ENCODE measurements at places on chromosomes 5 and 9. TPM values are rescaled to one million over a fixed set of nuclear protein-coding genes. Genes with fewer than 3 reads are reported as not detected.
A peak's percentile ranks its signal among the peaks of the same experiment; 100 is the strongest.

GRCh38 chr5:139668064-139668880 lies 20.1 kb downstream of the CXXC5 start:
- peak overlapping the region; percentile 39 for H3K4me3 ChIP-seq
- peaks cover 96% of the 10 kb centered on the region for H3K4me1 ChIP-seq
- no peaks in the 10 kb centered on the region for H3K27me3 ChIP-seq
- H3K27ac ChIP-seq, result peak overlapping the region; percentile 74
- no peaks in the 10 kb centered on the region for H3K36me3 ChIP-seq

DNA sequence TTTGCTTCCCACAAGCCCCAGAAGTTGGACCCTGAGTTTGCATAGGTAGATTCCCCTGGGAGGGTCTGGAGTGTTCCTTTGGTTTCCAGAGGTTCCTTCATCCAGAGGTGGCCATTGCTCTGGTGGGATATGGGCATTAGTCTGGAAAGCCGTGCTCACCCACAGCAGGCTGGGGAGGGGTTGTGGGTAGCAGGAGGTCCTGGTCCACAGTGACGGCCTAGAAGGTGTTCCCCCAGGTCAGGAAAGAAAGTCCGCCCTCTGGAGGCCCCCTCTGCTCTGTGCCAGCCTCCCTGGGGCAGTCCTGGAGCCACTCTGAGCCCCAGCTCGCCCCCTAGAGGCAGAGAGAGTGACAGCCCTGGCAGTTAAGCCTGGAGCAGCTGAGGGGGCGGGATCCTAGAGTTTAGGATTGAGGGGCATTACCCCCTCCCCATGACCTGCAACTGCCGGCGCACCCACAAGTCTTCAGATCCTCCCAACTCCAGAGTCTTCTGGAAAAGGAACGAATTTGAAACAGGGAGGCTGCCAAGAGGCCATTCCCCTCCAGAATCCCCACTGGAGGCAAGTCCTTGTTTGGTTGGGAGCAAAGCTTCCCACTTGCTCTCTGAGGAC lies 36.8 kb downstream of the NDST1 start:
- H3K27ac ChIP-seq, result peak overlapping the region; percentile 94
- H3K4me3 ChIP-seq, result no peak overlapping the region
- DNase-seq, result peak; percentile 85
- peaks cover 58% of the 10 kb centered on the region for H3K4me1 ChIP-seq
- peaks cover 13% of the 10 kb centered on the region for H3K36me3 ChIP-seq

Gene PGM5
- total RNA-seq, result 2.7 TPM

Gene TAF11L10
- not detected for total RNA-seq

- no peak overlapping the region for H3K4me3 ChIP-seq
- peaks cover 31% of the 10 kb centered on the region for H3K4me1 ChIP-seq
Measured at GRCh38 chr9:72039532-72039931, 20.9 kb downstream of the C9orf57 start.

Gene TAF11L5
- total RNA-seq, result not detected

DNA sequence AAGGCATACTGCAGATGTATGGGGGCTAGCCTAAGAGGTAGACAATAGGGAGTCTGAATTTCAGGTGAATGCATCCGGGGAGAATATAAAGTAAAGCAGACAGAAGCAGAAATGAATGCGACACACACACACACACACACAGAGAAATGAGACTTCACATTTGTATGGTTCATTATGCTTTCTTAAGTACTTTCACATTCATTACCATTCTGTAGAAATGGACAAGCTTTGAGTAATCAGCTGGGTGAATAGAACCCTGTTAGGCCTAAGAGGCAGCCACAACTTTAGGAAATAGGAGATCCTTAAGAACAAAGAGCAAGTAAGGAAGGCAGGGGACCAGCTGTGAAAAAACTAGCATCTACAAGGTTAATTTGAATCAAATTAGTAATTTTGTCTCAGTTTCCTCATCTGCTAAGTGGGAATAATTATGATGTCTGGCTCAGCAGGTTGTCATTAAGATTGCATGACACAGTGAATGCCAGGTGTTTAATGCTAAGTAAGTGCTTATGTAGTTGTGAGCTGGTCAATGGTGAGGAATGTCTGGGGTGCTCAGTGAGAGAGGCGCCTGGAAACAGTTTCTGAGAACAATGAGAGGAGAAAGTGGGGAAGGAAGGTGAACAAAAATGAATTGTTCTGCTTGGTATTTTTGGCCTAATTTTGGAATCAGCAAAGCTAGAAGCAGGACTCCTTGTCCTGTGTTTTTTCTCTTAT lies 265.8 kb upstream of the CLINT1 start:
- H3K4me3 ChIP-seq, result no peak overlapping the region
- no peak overlapping the region for H3K27ac ChIP-seq
- no peaks in the 10 kb centered on the region for H3K4me1 ChIP-seq
- no peak for DNase-seq
- no peaks in the 10 kb centered on the region for H3K27me3 ChIP-seq

Gene PCDHAC2
- 0.93 TPM for total RNA-seq

DNA sequence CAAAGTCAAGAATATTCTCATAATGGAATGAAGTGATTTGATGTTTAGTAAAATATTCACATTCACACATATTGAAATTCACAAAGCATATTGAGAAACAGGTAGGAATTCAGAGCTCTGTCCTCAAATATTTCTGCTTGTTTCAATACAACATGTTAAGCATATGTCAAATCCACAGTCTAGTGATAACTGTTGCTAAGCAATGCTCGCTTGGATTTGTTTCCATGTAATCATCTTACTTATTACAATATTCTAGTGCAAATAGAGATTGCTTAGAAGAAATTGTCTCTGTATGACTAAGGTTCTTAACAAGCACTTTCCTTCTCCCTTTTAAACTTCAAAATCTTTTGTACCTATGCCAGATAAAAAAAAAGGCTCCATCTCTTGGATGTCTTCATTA lies 995.7 kb downstream of the CDH18 start:
- H3K36me3 ChIP-seq, result no peaks in the 10 kb centered on the region
- no peaks in the 10 kb centered on the region for H3K27me3 ChIP-seq
- DNase-seq, result no peak
- H3K4me1 ChIP-seq, result no peaks in the 10 kb centered on the region
- no peak overlapping the region for H3K27ac ChIP-seq

GRCh38 chr9:107928701-107929371 lies 439.3 kb upstream of the KLF4 start:
- H3K4me1 ChIP-seq, result no peaks in the 10 kb centered on the region
- H3K36me3 ChIP-seq, result no peaks in the 10 kb centered on the region
- no peak overlapping the region for H3K4me3 ChIP-seq
- no peaks in the 10 kb centered on the region for H3K27me3 ChIP-seq
- H3K27ac ChIP-seq, result no peak overlapping the region
- no peak for DNase-seq

- H3K4me1 ChIP-seq, result no peaks in the 10 kb centered on the region
- no peak overlapping the region for H3K4me3 ChIP-seq
- H3K27me3 ChIP-seq, result no peaks in the 10 kb centered on the region
- H3K27ac ChIP-seq, result no peak overlapping the region
- no peak for DNase-seq
Measured at GRCh38 chr9:72772661-72773060, 180.2 kb downstream of the ALDH1A1 start.

Gene ZNF618
- 7.9 TPM for total RNA-seq

- H3K27ac ChIP-seq, result no peak overlapping the region
- DNase-seq, result no peak
- H3K27me3 ChIP-seq, result no peaks in the 10 kb centered on the region
Measured at GRCh38 chr5:104170926-104171325, 608.3 kb upstream of the NUDT12 start.

- no peak for DNase-seq
- no peak overlapping the region for H3K4me3 ChIP-seq
- no peak overlapping the region for H3K27ac ChIP-seq
- H3K4me1 ChIP-seq, result no peaks in the 10 kb centered on the region
- no peaks in the 10 kb centered on the region for H3K36me3 ChIP-seq
Measured at GRCh38 chr5:81768935-81769452, 18.1 kb upstream of the SSBP2 start.

DNA sequence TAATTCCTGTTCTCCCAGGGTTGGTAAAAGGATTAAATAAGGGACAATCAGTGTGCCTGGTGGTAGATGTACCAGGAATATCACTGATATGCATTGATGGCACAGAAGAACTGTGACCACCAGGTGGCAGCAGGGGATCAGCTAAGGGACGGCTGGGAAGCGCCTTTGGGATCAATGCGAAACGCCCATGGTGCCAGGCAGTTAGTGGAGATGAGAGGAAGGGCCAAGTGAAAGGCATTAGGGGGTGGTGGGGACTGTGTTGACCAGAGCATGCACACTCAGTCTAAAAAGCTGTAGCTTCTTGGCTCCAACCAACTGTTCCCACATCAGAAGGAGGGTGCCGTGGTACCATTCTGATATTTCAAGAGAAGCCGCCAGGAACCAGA lies 55.6 kb downstream of the ARHGEF37 start:
- no peak overlapping the region for H3K4me3 ChIP-seq
- DNase-seq, result peak; percentile 80
- no peak overlapping the region for H3K27ac ChIP-seq
- no peaks in the 10 kb centered on the region for H3K27me3 ChIP-seq
- H3K4me1 ChIP-seq, result peaks cover 12% of the 10 kb centered on the region

Gene FABP6
- not detected for total RNA-seq

- peaks cover 11% of the 10 kb centered on the region for H3K4me1 ChIP-seq
- no peak overlapping the region for H3K4me3 ChIP-seq
- H3K36me3 ChIP-seq, result peaks cover 50% of the 10 kb centered on the region
Measured at GRCh38 chr5:149215478-149216090, 56.1 kb upstream of the AFAP1L1 start.

DNA sequence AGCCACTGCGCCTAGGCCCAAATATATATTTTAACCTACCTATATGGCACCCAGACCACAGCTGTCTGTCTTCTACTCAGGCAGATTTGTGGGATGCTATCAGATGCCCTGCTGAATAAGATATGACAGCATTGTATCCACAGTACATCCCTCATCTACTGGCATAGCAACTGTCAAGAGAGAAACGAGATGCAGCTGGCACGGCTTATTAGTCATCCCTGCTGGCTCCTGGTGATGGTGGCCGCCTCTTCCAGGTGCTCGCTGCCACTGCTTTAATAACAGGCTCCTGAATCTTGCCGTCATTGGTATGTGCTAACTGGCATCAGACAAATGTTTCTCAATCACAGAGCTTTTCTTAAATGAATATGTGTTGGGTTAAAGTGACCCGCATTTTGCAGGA lies 34.0 kb downstream of the B4GALT1 start:
- H3K4me3 ChIP-seq, result no peak overlapping the region
- H3K27ac ChIP-seq, result peak overlapping the region; percentile 29
- no peaks in the 10 kb centered on the region for H3K4me1 ChIP-seq
- H3K27me3 ChIP-seq, result no peaks in the 10 kb centered on the region

Gene C9orf153
- 0.37 TPM for total RNA-seq

Gene APC
- 32.2 TPM for total RNA-seq

- no peaks in the 10 kb centered on the region for H3K4me1 ChIP-seq
- H3K4me3 ChIP-seq, result no peak overlapping the region
- no peaks in the 10 kb centered on the region for H3K27me3 ChIP-seq
Measured at GRCh38 chr5:177336112-177336511, 15.4 kb downstream of the LMAN2 start.

Gene FRMD3
- 0.88 TPM for total RNA-seq

Gene ATG12
- 28.0 TPM for total RNA-seq

Gene C9orf50
- total RNA-seq, result not detected

Gene CATSPER3
- 0.81 TPM for total RNA-seq

Gene SV2C
- total RNA-seq, result 0.02 TPM

Gene GRXCR2
- total RNA-seq, result not detected

GRCh38 chr5:79702606-79703380 lies 13.2 kb downstream of the CMYA5 start:
- no peaks in the 10 kb centered on the region for H3K36me3 ChIP-seq
- H3K27me3 ChIP-seq, result no peaks in the 10 kb centered on the region
- DNase-seq, result no peak
- H3K27ac ChIP-seq, result no peak overlapping the region

Gene GRM6
- total RNA-seq, result 0.05 TPM

DNA sequence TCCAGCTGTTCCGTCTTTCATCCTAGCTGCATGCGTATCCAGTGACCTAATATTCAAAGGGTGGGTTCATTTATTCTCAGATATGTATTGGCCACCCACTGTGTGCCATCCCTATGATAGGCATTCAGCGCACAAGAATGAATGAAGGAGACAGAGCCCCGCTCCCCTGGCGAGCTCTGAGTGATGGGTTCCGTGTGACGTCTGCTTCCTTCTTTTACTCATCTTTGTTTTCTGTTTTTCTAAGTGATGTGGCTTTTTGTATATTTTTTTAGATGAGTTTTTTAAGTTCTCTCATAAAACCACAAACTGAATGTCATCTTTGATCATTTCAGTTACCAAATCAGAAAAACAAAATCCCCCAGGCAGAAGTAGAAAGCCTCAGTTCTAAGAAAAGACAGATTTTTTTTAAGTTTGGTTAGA lies 168.3 kb upstream of the OTULINL start:
- H3K27me3 ChIP-seq, result no peaks in the 10 kb centered on the region
- H3K4me3 ChIP-seq, result no peak overlapping the region
- H3K4me1 ChIP-seq, result no peaks in the 10 kb centered on the region
- peaks cover 49% of the 10 kb centered on the region for H3K36me3 ChIP-seq
- no peak for DNase-seq

GRCh38 chr9:92480986-92481633 lies 1.2 kb downstream of the ASPN start:
- H3K27ac ChIP-seq, result peak overlapping the region; percentile 4
- H3K4me1 ChIP-seq, result no peaks in the 10 kb centered on the region
- H3K27me3 ChIP-seq, result no peaks in the 10 kb centered on the region
- H3K36me3 ChIP-seq, result no peaks in the 10 kb centered on the region
- no peak for DNase-seq

Gene IRGM
- not detected for total RNA-seq
